ENCODE measurements at places on chromosomes 2 and 18.

- DNase-seq = no peak
Measured at GRCh38 chr2:231988179-231988866, 26.8 kb downstream of the DIS3L2 start.

DNA sequence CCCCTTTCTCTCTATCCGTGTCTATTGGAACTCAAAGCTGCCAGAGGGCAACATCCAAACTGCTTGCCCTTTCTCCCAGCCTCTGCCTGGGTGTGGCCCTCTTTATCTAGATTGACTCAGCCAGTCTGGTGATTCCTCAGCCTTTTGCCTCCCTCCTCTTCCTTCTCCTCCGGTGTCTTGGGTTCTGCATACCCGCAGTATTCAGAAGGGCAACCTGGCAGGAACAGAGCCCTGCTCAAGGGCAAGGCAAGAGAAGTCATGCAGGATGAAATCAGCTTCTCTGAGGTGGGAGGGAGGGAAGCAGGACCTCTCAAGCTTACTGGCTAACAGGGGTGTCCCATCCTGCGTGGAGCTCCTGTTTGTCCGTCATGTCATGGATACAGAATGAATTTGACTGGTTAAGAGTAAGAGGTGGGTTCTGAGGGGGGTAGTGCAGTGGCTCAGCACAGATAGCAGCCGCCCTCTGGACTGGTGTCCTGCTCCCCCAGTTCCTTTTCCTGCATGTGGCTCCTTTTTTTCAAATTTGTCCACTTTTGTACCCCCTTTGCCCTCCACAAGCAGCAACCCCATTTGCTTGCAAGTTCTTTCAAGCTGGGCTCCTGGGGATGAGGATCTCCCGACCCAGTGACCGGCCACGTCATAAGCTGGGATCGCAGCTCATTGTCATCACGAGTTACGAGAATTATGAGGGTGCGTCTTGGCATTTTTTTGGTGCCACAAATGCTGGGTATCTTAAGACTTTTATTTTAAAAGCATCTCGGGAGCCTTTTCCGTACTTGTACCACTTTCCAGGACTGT lies 154.1 kb downstream of the FHOD3 start:
- no peak for DNase-seq

DNA sequence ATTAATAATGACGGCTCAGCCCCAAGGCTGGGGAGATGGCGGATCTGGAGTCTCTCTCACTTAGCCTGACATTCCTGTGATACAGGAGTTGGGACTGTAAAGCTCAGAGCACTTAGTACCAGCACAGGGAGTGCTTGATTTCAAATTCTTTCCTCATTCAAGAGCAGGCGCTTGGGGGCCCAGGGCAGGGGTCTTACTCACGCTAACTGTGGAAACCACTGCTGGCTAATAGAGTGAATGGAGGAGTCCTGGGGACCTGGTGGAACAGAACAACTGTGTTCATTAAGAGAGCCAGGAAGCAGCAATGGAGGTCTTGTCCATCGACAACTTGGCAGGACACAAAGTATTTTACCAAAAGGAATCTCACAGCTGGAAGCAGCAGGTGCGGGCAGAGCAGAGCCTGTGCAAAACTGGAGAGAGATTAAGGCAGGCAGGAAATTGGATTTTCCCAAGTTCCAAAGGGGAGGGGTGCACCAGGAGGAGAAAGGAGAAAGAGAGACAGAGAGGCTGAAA lies 358.9 kb downstream of the TNS1 start:
- no peak for DNase-seq

- no peak for DNase-seq
Measured at GRCh38 chr18:13191779-13192178, 26.8 kb upstream of the LDLRAD4 start.

GRCh38 chr18:59735269-59735860 lies 38.1 kb upstream of the CCBE1 start:
- no peak for DNase-seq

GRCh38 chr2:28475088-28475595 lies 20.7 kb upstream of the PLB1 start:
- DNase-seq = no peak

- DNase-seq = no peak
Measured at GRCh38 chr18:46718501-46719341, 38.1 kb downstream of the ST8SIA5 start.

GRCh38 chr2:11742317-11742701 lies 4.1 kb upstream of the LPIN1 start:
- no peak for DNase-seq

DNA sequence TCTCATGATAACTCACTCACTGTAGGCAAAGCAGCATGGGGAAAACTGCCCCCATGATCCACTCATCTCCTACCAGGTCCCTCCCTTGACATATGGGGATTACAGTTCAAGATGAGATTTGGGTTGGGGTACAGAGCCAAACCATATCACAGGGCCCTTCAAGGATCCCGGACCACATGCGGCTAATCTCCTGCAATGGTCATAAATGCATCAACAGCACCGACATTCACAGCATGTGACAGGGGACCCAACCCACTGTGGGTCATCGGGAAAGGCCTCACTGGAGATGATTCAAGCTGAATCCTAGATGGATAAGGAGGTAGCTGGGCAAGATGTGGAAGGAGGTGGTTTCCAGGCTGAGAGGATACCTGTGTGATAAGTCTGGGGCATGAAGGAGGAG lies 129.4 kb downstream of the MYO5B start:
- DNase-seq = no peak

- DNase-seq = no peak
Measured at GRCh38 chr2:177530561-177530960, 138.0 kb downstream of the AGPS start.

- no peak for DNase-seq
Measured at GRCh38 chr2:28294451-28294850, 98.2 kb upstream of the FOSL2 start.

DNA sequence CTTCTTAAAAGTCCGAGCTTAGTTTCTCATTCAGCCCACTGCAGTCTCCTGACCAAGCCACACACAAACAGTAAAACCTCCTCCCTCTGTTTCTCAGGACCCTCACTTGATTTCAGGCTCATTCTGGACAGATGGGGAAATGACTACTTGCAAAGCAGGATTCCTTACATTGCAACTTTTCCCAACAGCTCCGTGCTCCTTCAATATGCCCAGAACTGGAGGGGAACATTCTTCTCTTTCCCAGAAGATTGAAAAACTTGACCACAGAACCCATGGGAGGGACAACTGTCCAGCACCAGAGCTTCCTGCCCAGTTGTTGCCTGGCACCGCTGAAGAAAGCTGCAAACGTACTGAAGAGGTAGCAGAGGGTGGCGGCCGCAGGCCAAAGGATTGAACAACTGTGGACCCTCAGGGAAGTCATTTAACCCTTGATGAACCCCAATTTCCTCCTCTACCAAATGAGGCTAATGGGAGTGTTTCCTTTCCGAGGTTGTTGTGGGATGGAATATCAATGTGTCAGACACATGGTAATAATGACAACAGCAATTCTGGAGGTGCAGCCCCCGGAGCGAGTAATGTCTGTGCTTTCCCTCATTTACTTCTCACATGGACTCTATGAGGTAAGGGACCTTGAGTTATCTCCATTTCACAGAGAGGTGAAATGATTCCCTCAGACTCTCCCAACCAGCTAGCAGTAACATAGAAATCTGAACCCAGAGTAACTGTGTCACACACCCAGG lies 25.0 kb downstream of the BCL11A start:
- no peak for DNase-seq

- DNase-seq = no peak
Measured at GRCh38 chr18:21760321-21760720, 19.7 kb downstream of the MIB1 start.

GRCh38 chr2:207417301-207417718 lies 112.5 kb upstream of the CREB1 start:
- DNase-seq = no peak

DNA sequence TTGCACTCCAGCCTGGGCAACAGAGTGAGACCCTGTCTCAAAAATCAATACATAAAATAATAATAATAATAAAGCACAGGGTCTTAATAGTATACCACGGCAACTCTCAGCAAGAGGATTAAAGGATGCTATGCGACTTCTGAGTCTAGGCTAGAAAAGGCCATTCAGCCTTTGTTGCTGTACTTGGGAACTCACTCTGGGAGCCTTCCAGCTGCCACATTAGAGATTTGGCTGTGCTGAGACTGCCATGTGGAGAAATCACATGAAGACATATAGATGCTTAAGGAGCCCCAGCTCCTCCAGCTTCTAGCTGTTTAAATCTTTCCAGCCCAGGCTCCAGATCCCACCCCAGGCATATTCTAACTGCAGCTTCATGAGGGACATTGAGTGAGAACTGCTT lies 8.2 kb upstream of the TANC1 start:
- no peak for DNase-seq

GRCh38 chr2:199307461-199307860 lies 150.3 kb downstream of the SATB2 start:
- DNase-seq = no peak

- peak; percentile 26 for DNase-seq
Measured at GRCh38 chr2:219057709-219058540, 2.8 kb downstream of the IHH start.

DNA sequence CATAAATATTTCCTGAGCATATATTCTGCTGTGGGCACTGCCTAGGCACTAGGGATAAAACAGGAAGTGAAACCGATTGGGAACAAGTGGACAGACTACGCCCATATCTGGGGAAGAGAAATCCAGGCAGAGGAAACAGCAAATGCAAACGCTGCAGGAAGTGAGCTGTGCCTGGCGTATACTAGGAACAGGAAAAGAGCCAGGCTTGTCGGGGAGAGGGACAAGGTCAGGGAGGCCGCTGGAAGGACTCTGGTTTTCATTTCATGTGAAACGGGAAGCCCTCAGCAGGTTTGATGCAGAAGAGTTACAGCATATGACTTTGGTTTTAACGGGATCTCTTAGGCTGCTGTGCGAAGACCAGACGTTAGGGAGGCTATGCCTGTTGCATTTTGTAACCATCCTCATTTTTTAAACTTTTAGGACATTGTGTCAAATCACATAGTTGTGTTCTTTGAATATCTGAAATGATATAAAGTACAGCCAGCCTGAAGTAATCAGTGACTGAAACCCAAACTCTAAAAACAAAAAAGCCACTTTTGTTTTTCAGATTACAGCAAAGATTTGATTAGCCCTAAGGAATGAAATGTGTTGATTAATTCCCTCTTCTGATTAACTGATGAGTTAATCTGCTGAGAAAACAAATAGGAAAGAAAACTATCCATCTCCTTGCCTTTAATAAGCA lies 110.2 kb upstream of the PIEZO2 start:
- DNase-seq = no peak

DNA sequence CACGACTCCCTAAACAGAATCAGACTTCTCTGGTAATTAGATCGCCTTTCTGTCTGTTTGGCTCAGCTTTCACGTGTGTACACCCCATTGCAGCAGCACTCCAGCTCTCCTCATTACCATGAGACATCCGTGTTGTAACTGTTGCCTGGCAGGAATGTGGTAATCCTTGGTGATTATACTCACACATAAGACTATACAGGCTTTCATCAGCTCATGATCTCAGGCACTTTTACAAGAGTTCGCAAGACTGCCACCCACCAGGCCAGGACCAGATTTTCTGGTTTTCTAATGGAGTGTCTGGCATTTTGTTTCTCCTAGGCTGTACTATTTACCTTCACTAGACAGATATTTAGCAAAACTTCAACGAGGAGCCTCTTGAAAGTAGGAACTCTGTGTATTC lies 50.2 kb downstream of the ACVR1 start:
- no peak for DNase-seq

DNA sequence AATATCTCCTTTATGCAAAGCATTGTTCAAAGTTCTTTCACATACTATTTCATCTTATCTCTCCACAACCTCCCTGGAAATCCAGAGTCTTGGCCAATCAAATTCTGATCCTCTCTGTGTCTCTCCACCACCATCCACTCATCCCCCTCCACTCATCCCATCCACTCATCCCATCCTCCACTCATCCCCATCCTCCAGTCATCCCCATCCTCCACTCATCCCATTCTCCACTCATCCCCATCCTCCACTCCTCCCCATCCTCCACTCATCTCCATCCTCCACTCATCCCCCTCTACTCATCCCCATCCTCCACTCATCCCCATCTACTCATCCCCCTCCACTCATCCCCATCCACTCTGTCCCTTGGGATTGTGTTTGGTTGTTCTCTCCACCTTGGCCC lies 101.1 kb downstream of the BCL2 start:
- DNase-seq = no peak

DNA sequence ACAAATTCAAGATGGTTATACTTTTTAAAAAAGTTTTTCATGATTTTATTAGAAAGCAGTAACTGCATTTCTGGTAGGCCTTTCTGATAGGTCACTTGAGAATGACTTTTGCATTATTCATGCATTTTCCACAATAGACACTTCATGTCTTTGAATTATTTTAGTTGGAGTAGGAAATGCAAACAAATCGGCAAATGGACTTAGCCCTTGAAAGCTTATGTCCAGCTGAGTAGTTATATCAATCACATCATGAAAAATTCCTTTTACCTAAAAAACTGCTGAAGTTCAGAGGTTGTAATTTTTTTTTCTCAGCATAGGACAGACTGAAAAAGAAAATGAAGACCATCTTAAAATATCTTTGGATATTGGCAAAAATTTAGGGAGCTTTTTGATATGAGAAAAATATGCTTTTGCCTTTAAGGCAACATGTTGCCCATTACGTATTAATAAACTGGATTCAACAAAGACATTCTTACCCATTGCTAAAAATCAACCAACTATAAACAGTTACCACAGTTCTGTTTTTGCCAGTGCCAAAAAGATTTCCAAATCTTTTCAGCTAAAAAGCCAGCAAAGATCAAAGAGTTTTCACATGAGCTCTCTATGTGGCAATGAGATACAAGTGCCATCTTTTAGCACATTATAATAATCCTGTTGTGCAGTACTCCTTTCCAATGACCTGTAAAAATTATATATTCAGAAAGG lies 45.5 kb upstream of the FRZB start:
- no peak for DNase-seq

DNA sequence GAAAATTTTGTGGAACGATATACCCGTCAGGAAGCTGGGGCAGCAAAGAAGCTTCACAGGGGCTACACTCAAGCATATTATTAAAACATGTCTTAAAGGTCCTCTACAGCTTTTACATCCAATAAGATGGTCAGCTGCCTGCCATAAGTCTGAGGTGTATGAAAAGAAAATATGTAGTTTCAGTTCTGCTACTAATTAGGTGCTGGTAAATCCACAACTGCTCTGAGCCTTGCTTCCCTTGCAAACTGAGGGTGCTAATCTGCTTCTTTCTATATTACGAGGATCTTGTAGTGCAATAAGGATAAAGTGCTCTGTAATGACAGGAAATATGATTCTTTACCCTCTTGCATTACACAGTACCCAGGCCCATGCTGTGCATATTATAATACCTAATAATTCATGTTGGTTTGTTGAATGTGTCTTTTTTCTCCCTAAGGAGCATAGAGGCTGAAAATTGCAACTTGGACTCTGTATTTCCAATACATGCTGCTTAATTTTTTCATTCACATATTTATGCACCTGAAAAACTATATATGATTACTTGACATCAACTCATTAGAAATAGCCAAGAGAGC lies 14.5 kb upstream of the SLC8A1 start:
- no peak for DNase-seq
